KBM-7 (cell line): ENCODE measurements at places on chromosomes 7 and 10.
A peak's percentile ranks its signal among the peaks of the same experiment; 100 is the strongest.

- DNase-seq, result no peak
These were observed 125.7 kb downstream of the BICC1 start for GRCh38 chr10:58638388-58638787.

DNA sequence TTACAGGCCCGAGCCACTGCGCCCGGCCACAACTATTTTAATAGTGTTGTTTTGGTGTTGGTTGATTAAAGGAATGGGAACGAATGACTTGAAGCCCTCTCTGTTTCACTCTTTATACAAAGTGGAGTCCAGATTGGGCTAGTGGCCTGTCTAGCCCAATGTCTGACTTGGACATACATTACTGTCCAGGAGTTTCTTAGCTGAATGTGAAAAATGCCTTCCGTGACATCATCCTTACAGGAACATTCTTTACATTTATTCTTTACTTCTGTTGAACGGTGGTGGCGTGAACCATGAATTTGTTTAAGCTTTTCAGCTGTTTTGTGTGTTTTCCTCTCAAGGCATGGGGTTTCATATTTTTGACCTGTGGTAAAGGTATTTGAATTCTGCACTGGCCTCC lies 67.9 kb downstream of the DAGLB start:
- DNase-seq, result no peak

DNA sequence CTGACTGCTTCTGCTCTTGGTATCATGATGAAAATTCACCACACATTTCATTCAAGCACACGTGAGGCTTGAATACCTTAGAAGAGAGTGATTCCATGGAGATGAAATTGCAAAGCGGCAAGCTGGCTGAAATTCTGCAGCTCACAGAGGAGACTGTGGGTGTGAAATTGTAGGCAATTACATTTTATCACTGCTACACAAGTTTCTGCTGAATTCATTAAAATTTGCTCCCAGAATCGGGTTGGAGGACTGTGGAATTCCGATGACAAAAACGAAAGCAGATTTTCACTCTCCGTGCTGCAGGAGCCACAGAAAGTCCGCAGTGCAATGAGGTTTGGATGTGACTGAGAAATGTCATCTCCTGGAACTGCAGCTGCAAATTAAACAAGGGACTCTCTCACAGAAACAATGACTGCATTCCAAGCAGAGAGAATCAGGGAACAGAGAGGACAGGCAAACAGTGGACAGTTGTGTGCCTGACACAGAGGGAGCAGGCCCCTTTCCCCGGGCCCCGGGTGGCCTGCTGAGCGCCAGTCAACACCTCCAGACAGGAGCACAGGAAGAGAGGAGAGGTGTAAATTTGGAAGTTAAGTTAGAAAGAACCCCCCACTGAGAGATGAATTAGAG lies 109.1 kb downstream of the C10orf90 start:
- DNase-seq, result no peak

DNA sequence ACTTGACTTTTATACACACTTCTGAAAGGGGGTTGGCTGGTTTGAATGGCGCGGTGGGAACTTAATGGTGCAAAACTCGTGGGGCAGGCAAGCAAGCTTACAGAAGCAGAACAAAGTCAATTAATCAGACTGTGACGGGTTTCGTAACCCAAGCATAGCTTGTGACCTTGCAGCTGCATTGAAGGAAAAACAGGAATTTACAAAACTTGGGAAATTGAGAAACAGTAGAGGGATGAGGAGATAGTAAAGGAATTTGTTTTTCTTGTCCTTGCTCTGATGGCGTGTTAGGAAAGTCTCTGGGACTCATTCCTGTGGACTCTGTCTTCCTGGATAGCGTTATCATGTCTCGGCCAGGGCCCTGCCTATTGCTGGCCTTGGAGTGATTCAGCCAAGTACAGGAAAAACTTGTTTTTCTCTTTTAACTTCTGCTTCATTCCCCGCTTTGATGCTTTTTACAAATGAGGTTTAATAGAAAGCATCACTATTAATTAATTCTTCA lies 220.0 kb upstream of the KCND2 start:
- DNase-seq, result peak; percentile 69

GRCh38 chr10:24207781-24208611 lies 942 bp upstream of the KIAA1217 start:
- DNase-seq, result no peak

GRCh38 chr10:33753389-33753788 lies 418.9 kb upstream of the NRP1 start:
- no peak for DNase-seq

DNA sequence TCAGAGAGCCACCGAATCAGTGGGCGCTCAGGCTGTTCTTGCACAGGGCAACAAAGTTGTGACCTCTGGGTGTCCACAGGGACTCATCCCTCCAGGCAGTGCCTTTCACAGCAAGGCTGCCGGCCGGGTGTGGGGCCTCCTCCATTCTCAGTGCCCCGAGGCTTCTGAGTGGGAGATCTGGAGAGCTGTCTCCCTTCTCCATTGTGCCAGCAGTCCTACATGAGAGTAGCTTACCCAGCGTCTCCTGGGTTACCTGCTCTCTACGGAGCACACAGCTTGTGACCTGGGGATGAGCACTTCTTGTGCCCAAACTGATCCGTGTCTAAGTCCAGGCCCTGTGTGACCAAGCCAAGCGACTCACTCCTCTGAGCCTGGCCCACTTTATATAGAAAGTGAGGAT lies 240.9 kb upstream of the GRB10 start:
- DNase-seq, result no peak

GRCh38 chr7:157460721-157461120 lies 123.9 kb downstream of the DNAJB6 start:
- DNase-seq, result no peak

DNA sequence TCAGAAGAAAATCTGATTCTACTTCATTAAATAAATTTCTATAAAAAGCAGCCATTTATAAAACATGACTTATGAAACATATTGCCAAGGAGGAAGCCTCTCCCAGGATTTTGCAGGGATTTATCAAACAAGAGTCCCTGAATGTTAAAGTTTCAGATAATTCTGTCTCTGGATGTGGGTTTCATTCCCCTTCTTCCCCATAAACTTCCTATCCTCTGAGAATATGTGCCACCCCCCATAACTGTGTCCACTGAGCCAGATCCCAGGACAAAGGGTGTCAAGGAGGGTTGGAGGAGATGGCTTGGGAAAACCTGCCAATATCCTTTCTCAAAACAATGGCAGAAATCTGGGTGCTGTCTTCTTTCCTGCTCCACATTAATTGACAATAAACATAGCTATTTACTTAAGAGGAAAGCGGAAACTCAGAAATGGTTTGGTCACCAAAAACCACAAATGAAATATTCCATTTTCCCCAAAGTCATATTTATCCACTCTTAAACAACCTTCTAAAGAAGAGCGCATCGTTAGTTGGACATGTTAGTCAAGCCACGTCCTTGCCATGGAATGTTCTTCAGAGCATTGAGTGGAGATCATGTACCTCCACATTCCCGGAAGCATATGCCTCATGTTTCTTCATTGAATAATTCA lies 54.3 kb upstream of the AKR1E2 start:
- no peak for DNase-seq

DNA sequence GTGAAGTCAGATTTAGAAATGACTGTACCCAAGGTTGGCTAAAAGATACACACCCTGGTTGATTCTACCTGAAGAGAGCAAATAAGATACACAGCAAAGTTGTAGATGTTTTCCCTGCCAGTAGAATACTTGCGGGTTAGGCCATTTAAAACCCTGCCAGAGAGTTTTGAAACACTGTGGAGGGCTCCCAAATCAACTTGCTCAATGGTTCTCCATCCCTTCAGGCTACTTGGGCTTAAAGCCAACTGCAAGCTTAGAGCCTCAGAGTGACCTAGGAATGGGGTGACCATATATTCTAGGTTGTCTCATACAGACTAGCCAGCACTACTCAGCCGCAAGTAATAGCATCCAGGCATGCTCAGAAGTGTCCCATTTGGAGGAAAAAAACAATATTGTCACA lies 10.0 kb downstream of the CAV1 start:
- no peak for DNase-seq

- DNase-seq, result no peak
These were observed 31.3 kb downstream of the FAM204A start for GRCh38 chr10:118310822-118311221.

- no peak for DNase-seq
These were observed 122.8 kb upstream of the SHH start for GRCh38 chr7:155935005-155935557.

DNA sequence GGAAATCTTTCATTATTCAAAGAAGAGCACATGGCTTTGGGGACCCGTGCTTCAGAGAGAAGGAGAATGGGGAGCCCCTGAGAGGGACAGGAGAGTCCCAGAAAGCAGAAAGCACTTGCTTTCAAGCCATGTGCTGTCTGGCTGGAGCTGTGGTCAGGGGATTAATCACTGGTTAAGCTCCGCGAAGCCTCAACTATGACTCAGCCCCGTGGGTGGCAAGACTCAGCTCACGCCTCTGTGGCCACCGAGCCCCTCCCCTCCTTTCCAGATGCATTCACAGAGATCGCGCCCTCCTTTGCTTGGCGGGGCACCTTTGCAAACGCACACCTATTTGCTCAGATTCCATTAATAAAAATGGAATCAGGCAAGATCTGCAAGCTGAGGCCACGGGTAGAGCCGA lies 202.9 kb upstream of the TCERG1L start:
- DNase-seq, result no peak

GRCh38 chr7:25180592-25180923 lies 47.7 kb downstream of the NPVF start:
- no peak for DNase-seq

DNA sequence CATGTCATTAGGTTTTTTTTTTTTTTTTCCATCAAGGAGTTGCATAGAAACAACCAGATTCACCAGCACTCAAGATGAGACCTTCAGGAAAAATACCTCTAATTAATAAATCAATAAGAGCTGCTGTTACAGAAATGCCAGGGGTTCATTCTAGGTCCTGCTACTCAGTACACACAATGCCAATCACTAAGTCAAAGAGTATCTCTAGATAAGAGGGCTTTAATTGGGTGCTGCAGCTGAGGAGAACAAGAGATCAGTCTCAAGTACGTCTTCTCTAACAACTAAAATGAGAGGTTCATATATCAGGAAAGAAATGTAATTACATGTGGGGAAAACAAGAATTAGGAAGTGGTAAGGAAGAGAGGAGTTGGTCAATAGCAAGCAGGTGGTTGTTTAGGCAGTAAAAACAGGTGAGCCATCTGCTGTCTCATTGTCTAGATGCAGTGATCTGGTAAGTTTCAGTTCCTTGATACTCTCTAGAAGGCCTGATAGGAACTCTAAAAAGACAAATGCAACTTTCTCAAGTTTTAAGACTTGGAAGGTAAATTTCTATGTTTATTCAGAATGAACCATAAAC lies 272.9 kb upstream of the ZWINT start:
- DNase-seq, result no peak

- DNase-seq, result no peak
These were observed 198.4 kb downstream of the PCLO start for GRCh38 chr7:82964150-82964882.

DNA sequence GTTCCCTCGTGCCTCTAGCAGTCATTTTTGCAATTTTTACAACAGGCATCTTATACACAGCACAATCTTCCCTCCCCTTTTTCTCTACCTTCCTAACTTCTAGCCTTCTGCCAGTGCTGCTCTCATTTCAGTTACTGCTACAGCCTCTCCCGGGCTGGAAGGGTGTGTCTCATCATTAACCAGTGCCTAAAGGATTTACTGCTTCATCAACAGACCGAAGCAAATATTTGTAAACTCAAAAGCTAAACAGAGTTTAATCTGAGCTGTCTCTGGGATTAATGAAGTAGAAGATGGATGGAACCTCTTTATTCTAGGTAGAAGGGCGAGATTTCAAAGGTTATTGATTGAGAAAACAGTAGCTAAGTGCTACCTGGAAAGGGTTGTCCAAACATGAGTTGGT lies 94.3 kb downstream of the PRPF18 start:
- no peak for DNase-seq

DNA sequence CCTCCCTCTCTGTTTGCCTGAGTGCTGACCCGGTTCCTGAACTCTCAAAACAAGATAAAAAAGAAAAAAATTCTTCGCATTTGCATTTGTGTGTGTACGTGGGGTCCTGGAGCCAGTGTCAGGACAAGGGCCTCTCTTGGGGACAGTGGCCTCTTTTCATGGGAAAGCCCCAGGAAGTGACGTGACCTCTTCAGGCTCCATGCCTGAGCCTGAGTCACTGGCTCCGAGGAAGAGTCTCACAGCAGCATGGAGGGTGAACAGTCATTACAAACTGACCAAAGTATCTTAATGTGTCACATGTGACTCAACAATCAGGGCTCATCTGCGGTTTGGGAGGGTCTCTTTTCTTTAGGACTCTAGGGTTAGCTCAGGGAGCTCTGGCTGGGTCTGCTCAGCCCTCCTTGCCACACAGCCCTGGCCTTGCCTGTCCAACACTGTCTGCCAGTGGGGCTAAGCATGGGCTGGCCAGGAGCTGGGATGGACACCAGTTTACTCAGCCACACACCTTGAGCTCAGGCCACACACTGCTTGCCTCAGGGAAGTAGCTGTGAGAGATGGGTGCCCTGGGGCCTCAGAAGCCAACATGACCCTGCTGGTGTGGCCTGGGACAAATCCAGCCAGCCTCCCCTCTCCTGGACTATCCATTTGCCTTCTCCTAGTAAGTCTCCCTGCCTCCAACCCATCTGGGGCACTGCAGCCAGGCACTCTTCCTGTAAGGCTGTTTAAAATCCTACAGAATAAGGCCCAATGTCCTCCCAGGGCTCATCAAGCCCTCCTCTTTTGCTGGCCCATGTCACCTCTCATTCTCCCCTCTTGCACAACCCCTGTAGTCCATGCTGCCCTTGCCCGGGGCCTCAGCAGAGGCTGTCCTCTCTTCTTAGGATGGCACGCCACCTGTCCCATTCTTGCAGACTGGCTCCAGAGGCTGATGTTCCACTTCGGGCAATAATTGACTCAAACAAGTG lies 10.5 kb downstream of the TMEM273 start:
- no peak for DNase-seq
